ENCODE measurements at places on chromosomes 4 and X. TPM values are rescaled to one million over a fixed set of nuclear protein-coding genes. Genes with fewer than 3 reads are reported as not detected.

Gene DGKQ
- total RNA-seq, result 20.6 TPM

Gene AP1S2
- total RNA-seq, result 95.6 TPM

Gene INTS12
- 18.1 TPM for total RNA-seq

Gene CT47A7
- not detected for total RNA-seq

Gene DKK2
- 0.63 TPM for total RNA-seq

Gene CT55
- not detected for total RNA-seq

Gene UGT2B15
- total RNA-seq, result not detected

Gene NIPAL1
- 0.71 TPM for total RNA-seq

Gene STPG2
- total RNA-seq, result not detected

Gene ASMT
- not detected for total RNA-seq

Gene PF4V1
- total RNA-seq, result not detected

Gene SLC10A7
- total RNA-seq, result 6.3 TPM

Gene KDM6A
- 9.1 TPM for total RNA-seq

Gene SCLT1
- 14.8 TPM for total RNA-seq

Gene GPR119
- not detected for total RNA-seq

Gene CT45A8
- not detected for total RNA-seq

Gene TMEM164
- 24.0 TPM for total RNA-seq

Gene LRCH2
- total RNA-seq, result not detected
